ENCODE measurements at places on chromosomes 5 and 9. TPM values are rescaled to one million over a fixed set of nuclear protein-coding genes. Genes with fewer than 3 reads are reported as not detected.

Gene PTGDS
- total RNA-seq = 197 TPM

Gene CNTNAP3
- 2.0 TPM for total RNA-seq

- DNase-seq = no peak
Observed at GRCh38 chr5:86983208-86983607, 284.5 kb upstream of the RASA1 start.

DNA sequence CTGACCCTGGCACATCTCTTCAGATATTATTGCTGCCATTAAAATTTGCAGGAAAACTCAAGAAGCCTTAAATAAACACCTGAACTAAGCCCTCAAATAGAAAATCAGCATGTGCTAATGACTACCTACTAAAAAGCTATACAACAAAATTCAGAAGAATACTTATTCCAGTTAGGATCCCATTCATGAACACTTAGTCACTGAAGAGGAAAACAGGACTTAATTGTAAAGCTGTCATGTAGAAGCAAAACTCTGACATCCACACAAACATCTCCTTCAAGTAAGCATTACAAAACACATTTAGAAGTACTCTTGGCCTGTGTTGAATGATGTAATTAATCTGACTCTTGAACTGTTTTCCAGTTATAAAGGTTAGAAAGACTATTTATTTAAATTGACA is 19.9 kb downstream of the ELL2 start:
- DNase-seq = no peak

GRCh38 chr5:123438902-123439301 is 15.7 kb upstream of the CEP120 start:
- DNase-seq = no peak
